ENCODE measurements at places on chromosomes 7 and 10.

GRCh38 chr7:126578338-126578737, 674.4 kb downstream of the GRM8 start:
- DNase-seq: no peak

- DNase-seq: no peak
Observed at GRCh38 chr10:66852811-66853210, 73.0 kb upstream of the LRRTM3 start.

- no peak for DNase-seq
Observed at GRCh38 chr7:48734695-48735406, 189.5 kb upstream of the CDC14C start.

GRCh38 chr7:33762151-33762910, 143.0 kb upstream of the BMPER start:
- DNase-seq: no peak

DNA sequence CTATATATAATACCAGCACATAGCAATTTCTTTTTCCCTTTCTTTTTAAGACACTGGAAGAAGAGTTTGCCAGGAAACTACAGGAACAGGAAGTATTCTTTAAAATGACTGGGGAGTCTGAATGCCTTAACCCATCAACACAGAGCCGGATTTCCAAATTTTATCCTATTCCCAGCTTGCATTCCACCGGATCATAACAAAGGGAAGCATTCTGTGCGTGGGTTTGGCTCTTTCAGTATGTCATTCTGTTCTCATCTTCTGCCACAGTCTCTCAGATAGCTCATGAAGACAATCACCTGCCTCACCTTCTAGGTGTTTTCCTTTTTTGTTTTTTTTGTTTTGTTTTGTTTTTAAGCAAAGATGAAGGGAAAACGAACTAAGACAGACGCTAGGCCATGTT, 58.6 kb downstream of the SLK start:
- no peak for DNase-seq

GRCh38 chr10:51300617-51301304, 226.5 kb downstream of the PRKG1 start:
- DNase-seq: no peak

DNA sequence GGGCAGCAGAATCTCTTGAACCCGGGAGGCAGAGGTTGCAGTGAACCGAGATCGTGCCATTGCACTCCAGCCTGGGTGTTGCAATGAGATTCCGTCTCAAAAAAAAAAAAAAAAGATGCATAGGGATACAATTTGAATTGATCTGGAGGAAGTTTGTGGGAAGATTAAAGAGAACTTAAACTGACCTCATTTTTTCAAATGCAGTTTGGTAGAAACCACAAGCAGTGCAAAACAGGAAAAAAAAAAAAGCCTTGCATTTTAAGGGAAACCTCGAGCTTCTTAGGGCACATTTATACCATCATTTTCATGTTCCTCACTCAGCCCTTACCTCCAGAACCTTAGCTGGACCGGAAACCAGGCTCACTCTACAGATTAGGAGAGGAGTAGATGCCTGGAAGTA, 2.8 kb downstream of the KCTD7 start:
- no peak for DNase-seq

- DNase-seq: no peak
Observed at GRCh38 chr7:133947458-133948254, 179.5 kb upstream of the LRGUK start.

DNA sequence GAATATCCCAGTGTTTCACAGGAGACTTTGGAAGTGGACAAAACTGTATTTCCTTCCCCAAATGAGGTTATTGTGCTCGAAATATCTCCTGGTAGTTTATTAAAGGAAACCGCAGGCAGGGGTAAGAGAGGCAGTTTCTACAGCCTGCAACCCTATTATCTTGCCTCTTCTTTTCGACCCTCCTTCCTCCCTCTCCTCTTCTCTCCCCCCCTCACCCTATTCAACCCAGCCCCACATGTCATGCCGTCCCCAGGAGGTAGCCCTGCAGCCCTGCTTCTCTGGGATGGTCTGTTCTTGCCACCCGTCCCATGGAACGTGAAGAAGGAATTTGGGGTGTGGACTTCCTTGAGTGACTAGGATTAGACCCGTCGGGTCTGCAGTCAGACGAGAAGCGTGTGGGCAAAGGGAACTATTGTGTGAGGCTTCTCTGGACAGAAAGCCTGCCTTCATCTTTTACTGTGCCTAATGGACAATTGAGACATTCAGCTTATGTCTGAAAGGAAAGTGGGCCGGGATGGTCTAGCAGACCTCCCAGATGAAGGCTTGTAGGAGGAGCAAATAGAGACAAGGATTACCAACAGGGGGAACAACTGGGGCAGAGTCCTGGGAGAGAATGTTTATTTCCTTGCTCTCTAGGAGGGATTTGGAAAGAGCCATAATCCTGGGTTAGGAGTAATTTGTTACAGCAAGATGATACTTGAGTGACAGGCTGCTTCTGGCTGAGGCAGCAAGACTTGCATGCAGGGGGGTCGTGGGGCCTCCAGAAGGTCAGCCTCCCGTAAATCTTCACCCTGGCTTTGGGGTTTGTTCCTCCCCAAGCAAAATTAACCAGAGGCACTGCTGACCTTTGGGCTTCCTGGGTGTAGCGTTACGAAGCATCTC, 77.8 kb downstream of the TCF7L2 start:
- DNase-seq: no peak

- DNase-seq: no peak
Observed at GRCh38 chr7:107075863-107076574, 31.5 kb downstream of the PRKAR2B start.

DNA sequence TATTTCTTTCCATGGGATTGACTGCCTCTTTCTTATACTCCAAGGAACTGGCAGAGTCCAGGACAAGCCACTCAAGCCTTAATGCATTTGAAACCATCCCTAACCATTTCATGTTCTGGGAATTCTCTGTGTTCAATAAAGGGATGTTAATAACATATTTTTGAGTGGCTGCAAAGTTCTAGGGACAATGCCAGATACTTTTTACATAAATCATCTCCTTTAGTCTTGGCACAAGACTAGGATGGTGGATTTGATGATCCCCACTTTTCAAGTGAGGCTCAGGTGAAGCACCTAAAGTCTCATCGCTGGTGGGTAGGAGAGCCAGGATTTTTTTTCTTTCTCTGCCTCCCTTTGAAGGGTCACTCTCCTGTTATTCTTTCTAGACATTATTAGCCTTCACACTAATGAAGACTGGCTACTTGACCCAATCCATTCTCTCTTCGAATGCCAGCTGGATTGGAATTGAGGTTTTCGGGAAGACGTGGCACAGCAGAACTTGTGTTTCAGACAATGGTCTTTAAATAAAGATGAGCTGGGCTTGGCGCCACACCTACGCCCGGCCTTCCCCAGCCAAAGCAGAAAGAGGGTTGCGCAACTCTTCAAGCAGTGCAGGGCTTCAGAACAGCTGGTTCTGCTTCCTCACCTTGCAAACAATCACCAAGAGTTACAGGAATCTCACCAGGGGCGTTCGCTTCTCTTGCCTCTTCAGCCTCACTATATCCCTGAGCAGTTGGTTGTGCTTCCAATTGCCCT, 73.8 kb upstream of the BMPER start:
- DNase-seq: peak; percentile 29

GRCh38 chr7:100865938-100866728, 1.1 kb upstream of the TRIP6 start:
- DNase-seq: peak; percentile 67

DNA sequence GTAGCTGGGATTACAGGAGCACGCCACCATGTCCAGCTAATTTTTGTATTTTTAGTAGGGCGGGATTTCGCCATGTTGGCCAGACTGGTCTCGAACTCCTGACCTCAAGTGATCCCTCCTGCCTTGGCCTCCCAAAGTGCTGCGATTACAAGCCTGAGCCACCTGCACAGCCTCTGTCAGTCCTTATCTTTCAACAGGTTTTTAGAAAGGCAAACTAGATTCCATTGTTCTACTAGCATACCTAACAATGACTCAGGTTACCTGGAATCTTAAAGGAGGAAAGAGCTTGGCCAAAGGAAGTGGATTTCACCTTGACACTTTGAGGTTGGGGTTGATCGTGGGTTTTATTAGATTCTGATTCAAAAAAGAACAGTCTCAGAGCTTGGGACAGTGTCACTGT, 3.2 kb downstream of the ABCC2 start:
- DNase-seq: peak; percentile 82

DNA sequence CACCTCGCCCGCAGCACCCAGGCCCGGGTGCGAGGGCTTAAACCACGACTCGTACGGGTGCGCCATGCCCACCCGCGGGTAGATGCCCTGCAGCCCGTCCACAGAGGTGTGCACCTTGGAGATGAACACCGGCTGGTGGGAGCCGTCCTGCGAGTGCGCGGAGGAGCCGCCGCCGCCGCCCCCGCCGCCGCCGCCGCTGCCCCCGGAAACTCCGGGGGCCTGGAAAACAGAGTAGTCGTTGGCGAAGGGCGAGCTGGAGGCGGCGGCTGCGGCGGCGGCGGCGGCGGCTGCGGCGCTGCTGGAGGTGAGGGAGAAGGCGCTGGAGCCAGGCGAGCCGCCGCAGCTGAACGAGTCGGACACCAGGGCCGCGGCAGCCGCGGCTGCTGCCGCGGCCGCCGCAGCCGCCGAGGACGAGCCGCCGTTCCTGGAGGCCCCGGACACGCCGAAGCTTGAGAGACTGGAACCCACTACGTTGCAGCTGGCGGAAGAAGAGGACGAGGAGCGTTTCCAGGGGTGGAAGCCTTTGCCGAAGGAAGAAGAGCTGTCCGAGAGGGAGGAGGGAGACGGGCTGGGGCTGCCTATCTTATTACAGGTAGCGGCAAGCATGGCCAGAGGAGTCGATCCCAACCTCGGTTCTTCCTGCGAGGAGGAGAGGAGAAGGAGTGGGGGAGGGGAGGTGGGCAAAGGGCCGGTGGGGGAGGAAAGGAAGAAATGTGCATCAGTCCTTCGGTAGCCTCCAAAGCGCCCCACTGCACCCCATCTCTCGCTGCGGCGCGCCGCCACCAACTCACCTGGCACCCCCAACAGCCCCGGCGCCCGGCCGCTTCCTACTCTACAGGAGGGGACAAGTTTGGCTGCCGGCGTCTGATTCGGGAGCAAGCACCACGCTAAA, 1.3 kb downstream of the SP8 start:
- DNase-seq: no peak

- no peak for DNase-seq
Observed at GRCh38 chr10:130363899-130364445, 227.8 kb downstream of the GLRX3 start.

GRCh38 chr7:78609281-78609680, 810.7 kb downstream of the PHTF2 start:
- no peak for DNase-seq

- DNase-seq: no peak
Observed at GRCh38 chr10:116269619-116270018, 3.4 kb downstream of the GFRA1 start.

- no peak for DNase-seq
Observed at GRCh38 chr10:110790913-110791506, 80.7 kb upstream of the PDCD4 start.

DNA sequence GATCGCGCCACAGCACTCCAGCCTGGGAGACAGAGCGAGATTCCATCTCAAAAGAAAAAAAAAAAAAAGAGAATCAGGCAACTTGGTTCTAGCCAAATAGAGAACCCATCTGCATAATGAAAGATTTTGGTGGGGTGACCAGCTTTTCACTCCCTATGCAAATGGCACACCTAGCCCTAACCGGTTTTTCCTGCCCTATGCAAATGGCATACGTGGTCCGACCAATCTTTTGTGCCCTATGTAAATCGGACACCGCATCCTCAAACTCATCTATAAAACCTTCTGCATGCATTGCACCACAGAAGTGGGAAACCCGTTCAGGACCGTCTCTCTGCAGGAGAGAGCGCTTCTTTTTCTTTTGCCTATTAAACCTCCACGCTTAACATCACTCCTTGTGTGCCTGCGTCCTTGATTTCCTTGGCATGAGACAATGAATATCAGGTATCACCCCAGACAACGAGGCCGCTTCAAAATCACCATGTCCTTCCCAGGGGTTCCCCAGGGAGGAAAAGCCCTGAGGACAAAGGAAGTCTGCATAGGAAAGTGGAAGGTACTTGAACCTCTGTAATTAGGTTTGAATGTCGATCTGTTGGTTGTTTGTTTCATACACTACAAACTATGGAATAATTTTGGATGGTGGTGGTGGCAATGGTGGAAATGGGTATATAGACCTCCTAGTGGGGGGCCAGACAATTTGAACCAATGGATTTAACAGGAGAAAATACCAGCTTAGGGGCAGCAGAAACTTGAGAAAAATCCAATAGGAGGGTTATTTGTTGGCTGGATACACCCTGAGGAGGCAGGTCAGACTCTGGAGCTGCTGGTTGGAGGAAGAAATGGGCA, 396.2 kb downstream of the TYW1 start:
- DNase-seq: no peak

DNA sequence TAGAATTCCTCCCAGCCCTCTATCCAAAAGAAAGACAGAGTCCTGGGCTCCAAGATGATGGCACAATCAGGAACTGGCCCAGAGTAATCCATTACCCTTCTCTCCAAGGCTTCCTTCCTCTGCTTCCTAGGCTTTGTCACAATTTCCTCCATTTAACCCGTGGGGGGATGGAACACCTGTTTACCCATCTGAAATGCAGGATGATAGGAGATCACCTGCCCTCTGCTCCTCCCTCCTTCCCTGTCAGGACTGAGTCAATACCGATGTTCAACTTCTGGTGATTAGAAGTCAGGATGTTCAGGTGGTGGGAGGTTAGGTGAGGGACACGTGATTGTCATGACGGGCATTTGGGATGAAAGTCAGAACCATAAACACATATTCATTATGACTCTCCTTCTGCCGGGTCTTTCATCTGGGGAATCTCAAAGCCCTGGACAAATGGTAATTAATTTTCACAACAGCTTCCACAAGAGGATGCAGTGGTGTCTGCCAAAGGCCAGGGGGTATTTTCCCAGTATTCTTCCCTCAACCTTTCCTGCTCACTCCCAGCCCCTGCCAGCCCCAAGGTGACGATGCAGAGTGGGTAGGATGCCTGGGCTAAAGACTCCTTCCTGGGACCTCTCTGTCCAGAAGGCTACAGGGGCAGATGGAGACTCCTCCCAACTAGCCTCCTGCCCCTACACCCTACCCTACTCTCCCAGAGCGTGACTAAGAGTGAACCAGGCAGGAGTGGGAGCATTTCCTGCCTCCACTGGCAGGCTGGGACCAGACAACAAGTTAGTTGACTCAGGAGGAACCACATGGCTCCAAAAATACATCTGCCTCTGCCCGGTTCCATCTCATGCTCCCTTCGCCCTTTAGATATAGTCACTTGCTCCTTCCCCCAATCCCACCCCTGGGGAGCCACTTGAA, 27.9 kb downstream of the DUSP5 start:
- DNase-seq: peak; percentile 57

DNA sequence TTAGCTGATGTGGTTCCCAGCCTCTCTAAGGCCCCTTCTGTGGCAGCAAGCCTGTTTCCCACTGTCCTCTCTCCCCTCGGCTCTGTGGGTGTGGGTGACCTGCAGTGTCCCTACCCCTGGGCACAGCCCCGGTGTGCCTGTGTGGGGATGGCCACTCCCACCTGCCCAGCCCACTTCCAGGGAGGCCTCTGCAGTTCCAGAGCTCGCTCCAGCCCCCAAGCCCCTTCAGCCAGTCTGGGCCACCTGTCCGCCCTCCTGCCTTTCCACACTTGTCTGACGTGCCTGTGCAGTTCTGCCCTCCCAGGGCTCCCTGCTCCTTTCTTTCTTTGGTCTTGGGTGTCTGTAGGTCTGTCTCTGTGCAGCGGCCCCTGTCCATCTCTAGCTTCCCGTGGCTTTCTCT, 127.0 kb upstream of the PPIF start:
- DNase-seq: no peak

Data from RWPE1 (cell line).